AG08395 (cell line): ENCODE measurements at places on chromosomes 6 and 20.

- DNase-seq, result peak; percentile 70
Observed at GRCh38 chr6:26234421-26235301, 130.3 kb upstream of the BTN3A2 start.

- no peak for DNase-seq
Observed at GRCh38 chr20:25220810-25221591, 25.5 kb downstream of the ENTPD6 start.

- peak; percentile 41 for DNase-seq
Observed at GRCh38 chr20:49505518-49505917, 23.1 kb upstream of the KCNB1 start.

DNA sequence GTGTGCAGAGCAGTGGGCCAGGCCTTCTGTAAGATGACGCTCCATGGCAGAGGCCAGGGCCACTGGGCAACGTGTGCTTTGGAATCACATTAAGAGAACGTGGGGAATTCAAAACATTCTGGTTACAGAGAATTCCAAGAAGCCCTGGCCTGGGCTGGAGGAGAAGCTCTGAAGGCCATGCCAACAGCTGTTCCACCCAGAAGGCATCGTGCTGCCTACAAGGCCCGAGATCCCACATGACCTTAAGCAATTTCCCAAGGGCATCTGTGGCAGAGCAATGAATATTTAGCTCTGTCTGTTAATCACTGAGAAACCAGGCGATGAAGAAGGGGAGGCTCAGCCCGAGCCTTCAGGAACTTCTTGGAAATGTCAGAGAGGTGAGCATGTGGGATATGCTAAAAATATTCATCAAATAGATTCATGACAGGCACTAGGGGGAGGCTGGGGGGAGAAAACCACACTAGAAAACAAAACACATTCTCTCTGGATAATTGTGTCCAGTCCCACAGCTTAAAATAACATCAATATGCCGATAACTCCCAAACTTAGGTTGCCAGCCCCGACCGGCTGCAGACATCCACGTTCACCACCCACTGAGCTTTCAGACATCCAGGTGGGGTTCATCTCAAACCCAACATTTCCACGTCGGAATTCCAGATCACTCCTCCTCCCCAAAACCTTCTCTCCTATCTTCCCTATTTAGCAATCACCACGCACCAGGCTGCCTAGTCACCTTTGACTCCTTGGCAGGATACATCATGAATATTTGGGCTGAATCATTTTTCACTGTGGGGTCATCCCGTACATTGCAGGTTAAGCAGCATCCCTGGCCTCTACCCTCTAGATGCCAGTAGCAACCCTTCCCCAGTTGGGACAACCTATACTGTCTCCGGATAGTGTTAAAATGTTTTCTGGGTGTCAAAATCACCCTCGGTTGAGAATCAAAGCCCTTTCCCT is 6.6 kb downstream of the SULF2 start:
- peak; percentile 59 for DNase-seq

DNA sequence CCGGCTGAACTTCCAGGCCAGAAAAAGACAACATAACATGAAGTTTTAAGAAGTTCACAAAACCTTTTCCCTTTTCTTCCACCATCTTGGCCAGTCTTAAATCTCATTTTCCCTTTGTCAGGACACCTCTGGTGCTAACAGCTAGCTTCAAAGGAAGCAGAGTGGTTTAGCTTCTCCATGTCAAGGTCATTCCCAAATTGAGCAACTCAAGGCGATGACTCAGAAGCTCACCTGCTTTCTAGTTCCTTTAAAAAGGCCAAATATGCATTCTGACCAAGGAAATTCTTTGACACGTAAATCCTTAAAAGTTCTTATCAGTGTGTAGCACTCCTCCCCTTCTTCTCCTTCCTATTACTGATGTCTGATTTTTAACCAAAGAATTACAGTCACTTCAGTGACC is 69.6 kb upstream of the VGLL2 start:
- DNase-seq, result no peak

DNA sequence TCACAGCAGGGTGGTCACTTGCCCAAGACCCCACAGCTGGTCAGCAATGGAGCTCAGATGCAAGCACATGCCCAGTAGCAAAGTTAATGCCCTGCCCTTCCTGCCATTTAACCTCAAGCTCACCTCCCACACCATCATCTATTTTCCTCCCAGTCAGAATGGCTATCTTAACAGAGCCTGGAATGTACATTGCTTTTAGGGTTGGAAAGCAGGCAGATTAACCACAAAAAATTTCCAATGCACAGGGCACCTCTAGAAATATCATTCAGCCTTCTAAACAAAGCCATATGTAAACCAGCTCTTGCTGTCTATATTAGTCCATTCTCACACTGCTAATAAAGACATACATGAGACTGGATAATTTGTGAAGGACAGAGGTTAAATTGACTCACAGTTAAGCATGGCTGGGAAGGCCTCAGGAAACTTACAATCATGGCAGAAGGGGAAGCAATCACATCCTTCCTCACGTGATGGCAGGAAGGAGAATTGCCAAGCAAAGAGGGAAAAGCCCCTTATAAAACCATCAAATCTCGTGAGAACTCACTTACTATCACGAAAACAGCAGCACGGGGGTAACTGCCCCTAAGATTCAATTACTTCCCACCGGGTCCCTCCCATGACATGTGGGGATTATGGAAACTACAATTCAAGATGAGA is 106.9 kb downstream of the FYN start:
- DNase-seq, result peak; percentile 22

DNA sequence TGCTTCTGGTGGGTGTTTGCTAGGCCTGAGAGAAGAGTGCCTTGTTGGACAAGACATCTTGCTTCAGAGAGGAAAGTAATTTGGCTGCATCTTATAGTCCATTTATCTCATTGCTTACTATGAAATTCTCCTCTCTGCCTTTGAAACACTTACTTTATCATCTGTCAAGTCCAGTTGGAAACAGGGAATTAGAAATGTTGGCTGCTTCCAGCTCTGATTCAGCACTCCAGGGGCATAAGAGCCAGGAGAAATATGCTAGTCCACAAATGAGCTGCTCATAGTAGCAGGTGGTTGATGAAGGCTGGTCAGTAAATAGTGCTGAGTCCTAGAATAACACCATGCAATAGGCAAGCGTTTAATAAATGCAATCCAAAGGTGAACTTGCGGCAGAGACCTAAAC is 227.1 kb downstream of the SLC35F1 start:
- DNase-seq, result no peak

DNA sequence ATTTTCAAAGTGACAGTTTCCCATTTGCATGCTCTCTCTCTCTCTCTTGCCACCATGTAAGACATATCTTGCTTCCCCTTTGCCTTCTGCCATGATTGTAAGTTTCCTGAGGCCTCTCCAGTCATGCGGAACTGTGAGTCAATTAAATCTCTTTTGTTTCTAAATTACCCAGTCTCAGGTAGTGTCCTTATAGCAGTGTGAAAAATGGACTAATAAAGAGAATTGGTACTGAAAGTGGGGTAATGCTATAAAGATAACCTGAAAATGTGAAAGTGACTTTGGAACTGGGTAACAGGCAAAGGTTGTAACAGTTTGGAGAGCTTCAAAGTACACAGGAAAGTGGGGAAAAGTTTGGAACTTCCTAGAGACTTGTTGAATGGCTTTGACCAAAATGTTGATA is 389.8 kb downstream of the GRIK2 start:
- DNase-seq, result no peak

- DNase-seq, result no peak
Observed at GRCh38 chr20:50517817-50518154, 7.6 kb downstream of the PTPN1 start.
